B cell (primary cell): ENCODE measurements at places on chromosomes 1 and 21.

- no peak for DNase-seq
Observed at GRCh38 chr1:101181930-101182329, 54.9 kb upstream of the S1PR1 start.

DNA sequence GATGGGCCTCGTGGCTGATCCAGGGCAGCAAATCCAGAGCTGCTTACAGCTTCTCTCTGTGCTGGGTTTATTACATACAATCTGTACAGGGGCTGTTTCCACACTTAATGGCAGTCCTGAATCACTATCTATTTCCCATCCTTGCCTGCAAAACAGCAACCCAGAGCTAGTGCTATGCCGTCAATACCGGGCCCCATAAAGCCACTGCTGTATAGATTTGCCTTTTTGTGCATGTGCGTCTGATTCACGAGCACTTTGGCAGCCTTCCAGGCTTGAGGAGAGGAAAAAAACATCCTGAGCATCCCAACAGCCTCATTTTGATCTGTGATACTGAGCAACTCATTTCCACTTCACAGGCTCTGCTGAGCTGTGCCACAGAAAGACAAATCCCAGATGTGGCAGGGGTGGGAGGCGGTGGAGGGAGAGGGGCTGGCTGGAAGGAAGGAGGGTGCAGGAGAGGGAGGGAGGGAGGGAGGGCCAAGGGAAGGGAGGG lies 65.2 kb upstream of the TARBP1 start:
- no peak for DNase-seq

DNA sequence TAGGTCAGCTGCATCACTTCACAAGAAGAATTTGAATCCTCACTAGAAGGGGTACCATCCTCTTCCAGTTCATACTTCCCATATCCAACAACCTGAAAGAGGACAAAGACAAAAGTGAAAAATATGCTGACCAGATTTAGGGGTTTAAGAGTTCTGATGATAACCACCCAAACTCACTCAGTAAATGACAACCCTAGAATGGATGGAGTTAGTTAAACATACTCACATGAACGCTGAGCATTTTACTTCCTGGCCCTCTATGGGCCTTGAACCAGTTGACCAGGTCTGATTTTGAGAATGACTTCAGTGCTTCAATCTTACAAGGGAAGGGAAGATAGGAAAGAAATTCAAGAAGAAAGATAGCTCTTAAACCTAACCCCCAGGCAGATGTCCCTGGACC lies 89.2 kb downstream of the NRDC start:
- DNase-seq = no peak

DNA sequence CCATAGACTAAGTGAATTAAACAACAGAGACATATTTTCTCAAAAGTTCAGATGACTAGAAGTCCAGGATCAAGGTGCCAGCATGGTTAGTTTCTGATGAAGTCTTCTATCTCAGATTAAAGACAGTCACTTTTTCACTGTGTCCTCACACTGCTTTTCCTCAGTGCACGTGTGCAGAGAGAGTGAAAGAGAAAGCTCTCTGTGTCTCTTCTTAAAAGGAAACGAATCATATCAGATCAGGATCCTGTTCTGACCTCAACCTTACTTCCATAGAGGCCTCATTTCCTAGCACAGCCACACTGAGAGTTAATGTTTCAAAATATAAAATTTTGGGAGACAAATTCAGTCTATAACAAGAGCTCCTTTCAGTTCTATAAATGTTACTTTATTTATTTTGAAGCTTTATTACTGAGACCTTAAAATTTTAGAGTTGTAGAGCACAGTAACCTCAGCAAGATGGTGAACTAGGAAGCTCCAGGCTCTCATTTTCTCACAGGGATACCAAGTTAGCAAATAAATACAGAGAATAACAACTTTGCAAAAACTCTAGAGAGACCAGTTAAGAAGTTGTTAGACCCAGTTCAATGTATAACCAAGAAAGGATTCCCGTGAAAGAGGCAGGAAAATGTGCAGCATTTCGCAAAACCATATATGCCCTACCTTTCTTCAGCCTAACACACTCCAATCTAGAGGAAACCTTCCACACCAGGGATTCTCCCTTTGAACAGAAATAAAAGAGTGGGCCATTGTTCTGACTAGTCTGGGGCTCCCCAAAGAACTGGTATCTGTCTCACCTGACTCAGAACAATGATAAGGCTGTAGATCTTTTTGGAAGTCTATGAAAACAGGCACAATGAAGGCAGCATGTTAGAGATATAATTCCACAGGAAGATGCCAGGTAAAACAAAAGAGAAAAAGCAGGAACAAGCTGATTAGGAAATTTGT lies 372.2 kb downstream of the MRPL39 start:
- DNase-seq = peak; percentile 42

DNA sequence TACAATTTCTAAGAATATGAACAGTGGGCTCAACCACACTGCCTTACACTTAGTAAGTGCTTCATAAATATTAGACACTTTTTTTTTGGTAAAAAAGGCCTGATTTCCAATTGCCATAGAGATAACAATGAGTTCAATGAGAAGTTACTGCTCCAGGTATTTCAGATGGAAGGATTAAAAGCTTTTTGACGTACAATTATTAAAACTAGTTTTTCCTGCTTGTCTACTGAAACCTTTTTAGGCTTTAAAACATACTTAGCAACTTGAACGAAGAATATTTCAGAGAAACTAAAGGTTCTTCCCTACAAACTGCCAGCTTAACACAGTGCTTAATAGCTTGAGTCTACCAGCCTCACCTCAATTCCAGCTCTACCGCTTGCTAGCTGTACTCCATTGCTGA lies 43.7 kb downstream of the TRIT1 start:
- no peak for DNase-seq

GRCh38 chr1:116861137-116861536 lies 48.6 kb upstream of the PTGFRN start:
- DNase-seq = no peak

- DNase-seq = no peak
Observed at GRCh38 chr1:218274511-218274910, 10.6 kb upstream of the RRP15 start.

- no peak for DNase-seq
Observed at GRCh38 chr1:158969855-158970254, 38.5 kb downstream of the PYHIN1 start.

DNA sequence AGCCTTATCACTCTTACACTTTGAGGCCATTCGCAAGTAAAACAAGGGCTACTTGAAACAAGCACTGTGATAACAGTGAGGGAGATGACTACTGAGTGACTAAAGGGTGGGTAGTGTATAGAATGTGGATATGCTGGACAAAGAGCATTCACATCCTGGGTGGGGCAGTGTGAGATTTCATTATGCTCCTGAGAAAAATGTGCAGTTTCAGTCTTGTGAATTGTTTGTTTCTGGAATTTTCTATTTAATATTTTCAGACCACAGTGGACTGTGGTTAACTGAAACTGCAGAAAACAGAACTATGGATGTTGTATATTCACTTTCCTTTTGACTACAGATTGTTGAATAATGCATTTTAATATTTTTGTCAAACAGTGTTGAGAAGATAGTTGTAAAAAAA lies 25.1 kb upstream of the B3GALT2 start:
- DNase-seq = no peak

DNA sequence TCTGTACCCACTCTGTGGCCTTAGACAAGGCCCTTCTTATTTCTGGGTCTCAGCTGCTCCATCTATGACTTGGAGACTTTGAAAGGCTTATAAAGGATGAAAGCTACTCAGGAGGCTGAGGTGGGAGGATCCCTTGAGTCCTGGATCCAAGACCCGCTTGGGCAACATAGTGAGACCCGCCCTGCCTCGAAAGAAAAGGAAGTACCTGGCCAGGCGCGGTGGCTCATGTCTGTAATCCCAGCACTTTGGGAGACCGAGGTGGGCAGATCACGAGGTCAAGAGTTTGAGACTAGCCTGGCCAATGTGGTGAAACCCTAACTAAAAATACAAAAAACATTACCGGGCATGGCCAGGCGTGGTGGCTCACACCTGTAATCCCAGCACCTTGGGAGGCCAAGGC lies 13.4 kb downstream of the ID3 start:
- DNase-seq = no peak

GRCh38 chr1:99850459-99851291 lies 514 bp downstream of the AGL start:
- no peak for DNase-seq

GRCh38 chr1:111887385-111887784 lies 102.1 kb downstream of the KCND3 start:
- DNase-seq = no peak

GRCh38 chr1:101290119-101290921 lies 53.5 kb downstream of the S1PR1 start:
- no peak for DNase-seq

- no peak for DNase-seq
Observed at GRCh38 chr1:33310702-33311101, 10.2 kb downstream of the A3GALT2 start.

DNA sequence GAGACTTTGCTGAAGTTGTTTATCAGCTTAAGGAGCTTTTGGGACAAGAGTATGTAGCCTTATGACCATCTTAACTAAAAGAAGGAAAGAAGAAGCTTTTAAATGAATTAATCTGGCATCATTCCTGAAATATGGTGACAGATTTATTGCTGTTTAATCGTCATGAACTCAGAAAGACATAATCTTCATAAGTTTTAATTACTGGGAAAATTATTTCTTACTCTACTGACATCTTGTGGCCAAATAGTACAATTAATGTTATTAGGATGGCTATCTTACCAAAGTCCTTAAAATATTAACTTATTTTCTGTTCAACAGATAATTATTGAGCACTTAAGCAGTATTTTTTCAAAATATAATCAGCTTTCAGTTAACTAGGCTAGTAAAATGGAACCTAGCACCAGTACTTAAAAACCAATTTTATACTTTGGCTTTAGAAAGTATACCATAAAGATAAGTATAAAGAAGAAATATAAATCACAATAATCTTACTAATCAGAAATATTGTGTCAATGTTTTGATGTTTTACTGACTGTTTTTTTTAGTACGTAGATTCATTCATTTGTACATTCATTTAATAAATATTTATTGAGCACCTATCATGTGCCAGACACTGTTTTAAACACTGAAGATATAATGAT lies 34.7 kb upstream of the GPR25 start:
- peak; percentile 8 for DNase-seq

DNA sequence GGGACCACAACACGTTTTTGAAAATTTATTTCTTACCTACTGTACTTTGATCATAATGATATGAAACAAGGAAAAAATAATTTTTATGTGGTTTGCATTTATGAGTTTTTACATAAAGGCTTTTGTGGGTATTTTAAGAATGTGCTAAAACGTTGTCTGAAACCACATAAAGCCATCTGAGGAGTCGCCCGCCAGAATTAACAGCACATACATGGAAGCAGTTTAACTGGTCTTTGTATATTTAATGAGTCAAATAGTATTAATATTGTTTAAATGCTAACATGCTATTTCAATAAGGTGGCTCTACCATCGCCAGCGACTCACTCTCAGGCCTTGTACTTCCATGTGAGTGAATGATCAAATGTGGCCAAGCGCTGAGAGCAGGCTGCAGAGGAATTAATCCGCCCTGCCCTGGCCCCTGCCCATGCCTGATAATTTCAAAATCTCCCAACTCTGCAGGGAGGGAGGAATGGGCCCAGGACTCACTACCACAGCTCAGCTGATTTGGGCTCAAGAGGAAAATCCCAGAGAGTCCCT lies 49.6 kb downstream of the SLC66A1 start:
- no peak for DNase-seq

- no peak for DNase-seq
Observed at GRCh38 chr1:183282101-183282855, 96.2 kb downstream of the LAMC2 start.

DNA sequence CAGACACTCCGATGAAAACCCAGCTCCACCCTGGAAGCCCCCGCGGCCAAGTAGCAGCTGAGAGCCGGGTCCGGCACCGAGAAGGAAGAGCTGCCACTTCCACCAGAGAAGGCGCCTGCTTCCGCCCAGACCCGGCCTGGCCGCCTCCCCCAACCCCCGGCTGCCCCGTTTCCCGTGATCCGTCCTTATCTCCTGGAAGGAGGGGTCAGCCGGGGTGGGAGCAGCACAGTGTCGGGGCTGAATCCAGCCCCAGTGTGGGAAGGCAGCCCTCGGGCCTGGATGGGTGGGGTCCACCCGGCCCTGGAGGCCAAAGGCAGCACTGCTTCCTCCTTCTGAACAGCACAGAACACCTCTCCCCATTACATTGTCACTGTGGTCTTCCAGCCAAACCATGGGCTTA lies 69.4 kb downstream of the MEGF6 start:
- no peak for DNase-seq

DNA sequence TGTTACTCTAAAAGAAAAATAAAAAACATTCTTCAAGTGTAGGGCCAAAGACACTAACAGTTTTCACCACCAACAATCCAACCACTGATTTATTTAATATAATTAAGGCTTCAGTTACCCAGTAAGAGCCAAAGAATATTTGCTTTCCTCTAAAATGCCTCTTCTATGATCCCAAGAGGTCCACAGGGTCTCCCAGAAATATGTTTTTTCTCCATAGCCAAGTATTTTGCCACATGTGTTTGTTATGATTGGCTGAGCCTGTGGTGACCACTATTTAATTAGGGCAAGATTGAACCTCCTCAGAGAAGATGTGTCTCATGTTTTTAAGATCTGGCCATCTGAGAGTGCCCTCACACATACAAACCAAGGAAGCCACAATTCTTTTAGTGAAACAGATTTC lies 135.9 kb downstream of the TPR start:
- DNase-seq = no peak

DNA sequence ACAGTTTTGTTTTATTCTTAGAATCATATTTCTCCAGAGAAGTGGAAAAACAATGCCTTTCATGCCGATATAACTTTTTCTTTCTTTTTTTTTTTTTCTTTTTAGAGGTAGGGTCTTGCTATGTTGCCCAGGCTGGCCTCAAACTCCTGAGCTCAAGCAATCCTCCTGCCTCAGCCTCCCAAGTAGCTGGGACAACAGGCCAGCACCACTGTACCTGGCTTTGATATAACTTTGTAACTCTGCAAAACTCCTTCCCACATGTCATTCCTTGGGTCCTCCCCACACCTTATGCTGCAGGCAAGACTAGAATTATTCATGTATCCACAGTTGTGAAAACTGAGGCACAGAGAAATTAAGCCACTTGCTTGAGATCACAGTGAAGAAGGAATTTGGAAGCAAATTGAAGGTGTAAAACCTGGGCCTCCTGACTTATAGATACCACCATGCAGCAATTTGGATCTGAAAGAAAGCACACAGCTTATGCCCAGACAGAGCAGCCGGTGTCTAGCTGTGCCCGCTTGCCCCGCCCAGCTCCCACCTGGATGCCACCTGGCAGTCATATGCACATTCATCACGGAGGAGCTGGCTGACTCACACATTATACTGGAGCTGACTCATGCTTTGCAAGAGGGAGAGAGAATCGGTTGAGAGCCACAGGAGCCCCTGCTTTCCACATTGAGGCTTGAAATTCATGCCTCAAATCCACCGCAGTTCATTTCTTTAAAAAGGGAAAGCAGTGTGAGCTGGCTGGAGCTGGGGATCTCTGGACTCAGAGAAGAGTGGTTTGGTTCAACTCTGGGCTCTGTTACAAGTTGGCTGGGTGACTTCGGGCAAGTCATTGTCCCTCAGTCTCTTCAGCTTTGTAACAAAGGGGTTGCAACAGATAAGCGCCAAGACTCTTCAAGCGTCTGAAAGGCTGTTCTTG lies 8.3 kb upstream of the SLC2A1 start:
- no peak for DNase-seq

GRCh38 chr1:171488190-171488929 lies 3.0 kb downstream of the PRRC2C start:
- DNase-seq = no peak

GRCh38 chr1:5828308-5828935 lies 163.8 kb downstream of the NPHP4 start:
- DNase-seq = no peak
